Calu3 (cell line): ENCODE measurements at places on chromosomes 16 and 17.

DNA sequence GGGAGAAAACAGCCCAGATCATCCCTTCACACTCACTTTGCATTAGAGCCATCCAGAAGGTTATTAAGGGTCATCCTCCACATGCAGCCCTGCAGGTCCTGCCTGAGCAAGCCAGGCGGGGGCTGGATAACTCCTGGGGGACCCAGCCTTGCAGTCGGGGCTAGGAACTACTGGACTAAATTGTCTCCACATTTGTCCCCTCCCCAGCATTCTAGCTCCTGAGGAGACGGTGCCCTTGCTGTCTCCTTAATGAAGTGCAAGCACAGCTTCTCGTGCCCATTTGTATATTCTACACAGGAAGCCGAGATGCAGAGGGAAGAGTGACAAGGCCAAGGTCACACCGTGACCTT is 185.2 kb downstream of the C16orf95 start:
- DNase-seq: no peak

- DNase-seq: no peak
Measured at GRCh38 chr17:49518346-49519078, 23.4 kb downstream of the NGFR start.

- DNase-seq: no peak
Measured at GRCh38 chr17:48816438-48816773, 623 bp downstream of the TTLL6 start.

DNA sequence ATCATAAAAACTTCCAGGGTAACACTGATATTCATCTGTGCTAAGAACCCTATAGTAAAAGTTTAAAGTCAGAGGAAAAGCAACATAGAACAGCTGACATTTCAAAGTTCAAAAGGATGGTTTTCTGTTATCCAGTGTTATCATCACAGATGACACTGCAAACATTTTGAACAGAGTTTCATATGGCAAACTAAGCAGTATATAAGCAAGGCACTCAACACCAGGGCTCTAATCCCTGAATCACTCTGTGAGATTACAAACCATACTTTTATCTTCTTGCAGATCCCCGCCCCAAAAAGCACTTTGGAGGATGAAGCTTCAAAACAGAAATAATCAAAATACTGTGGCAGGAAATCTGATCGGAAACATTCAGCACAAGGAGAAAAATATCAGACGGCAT is 508.2 kb upstream of the KIF2B start:
- DNase-seq: no peak
